CD4-positive, alpha-beta T cell treated with Interleukin-21 for 1 hour (primary cell): ENCODE measurements at places on chromosomes 2 and 18.

- DNase-seq: no peak
Observed at GRCh38 chr2:46988733-46989481, 73.3 kb upstream of the MCFD2 start.

- peak; percentile 46 for DNase-seq
Observed at GRCh38 chr2:241868661-241869081, 858 bp upstream of the RTP5 start.

- no peak for DNase-seq
Observed at GRCh38 chr2:68272246-68272994, 20.1 kb upstream of the PPP3R1 start.

GRCh38 chr2:151570191-151570590 lies 160.5 kb downstream of the RIF1 start:
- DNase-seq: no peak
